Activated CD4-positive, alpha-beta T cell treated with anti-CD3 and anti-CD28 coated beads for 1 hour (primary cell): ENCODE measurements at places on chromosomes 6 and 20.

DNA sequence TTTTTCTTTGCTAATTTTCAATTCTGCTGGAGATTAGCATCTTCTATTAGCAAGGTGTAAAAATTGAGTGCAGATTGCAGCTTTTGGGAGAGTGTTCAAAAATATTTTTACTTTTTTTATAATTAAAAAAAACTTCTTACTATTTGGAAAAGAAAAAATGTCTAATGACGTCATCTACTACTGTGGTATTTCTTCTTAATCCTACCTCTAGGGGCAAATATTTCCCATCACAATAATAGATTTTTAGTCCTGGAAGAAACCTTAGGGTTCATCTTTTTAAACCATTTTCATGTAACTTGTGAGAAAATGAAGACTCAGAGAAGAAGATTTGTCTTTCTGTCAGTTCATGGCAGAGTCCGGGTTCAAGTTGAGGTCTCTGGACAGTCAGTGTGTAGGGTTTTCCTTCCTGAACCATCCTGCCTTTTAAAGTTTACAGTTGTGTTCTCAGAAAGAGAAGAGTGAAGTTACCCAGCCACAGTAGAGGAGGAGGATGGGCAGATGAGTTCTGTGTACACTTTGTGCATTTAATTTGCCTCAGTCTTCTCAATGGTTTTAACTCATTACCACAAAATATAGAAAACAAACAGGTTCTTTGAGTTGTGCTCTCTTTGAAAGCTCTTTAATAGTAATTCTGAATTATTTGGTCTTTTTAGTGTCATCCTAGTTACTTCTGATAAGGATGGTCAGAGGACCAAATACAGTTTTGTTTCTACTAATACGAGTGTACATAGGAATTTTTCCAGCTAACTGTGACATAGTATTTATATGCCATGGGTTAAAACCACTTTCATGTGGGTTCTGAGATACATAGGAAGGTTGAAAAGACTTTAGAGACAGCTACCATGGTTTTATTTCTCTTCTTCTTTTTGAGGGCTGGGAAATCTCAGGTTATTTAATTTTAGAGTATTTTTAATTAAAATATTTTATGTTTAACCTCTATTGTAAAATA, 184.7 kb downstream of the CDKAL1 start:
- no peak for DNase-seq

GRCh38 chr20:62408640-62409039, 1.6 kb upstream of the CABLES2 start:
- no peak for DNase-seq

DNA sequence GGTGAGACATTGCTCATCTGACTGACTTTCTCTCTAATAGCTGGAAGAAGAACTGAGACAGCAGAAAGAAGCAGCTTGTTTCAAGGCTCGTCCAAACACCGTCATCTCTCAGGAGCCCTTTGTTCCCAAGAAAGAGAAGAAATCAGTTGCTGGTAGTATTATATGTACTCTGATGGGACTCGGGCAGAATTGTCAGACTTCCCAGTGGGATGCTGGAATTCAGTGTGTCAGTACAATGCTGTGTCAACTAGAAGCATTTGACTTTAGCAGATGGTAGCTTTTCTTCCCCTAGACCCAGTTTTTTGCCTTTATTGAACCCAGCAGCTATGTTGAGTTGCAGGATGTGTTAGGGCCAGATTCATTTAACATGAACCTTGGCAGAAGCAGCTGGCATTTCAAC, 21.8 kb upstream of the MYLK2 start:
- DNase-seq = no peak

- no peak for DNase-seq
Observed at GRCh38 chr6:119283979-119284545, 65.5 kb downstream of the MAN1A1 start.

DNA sequence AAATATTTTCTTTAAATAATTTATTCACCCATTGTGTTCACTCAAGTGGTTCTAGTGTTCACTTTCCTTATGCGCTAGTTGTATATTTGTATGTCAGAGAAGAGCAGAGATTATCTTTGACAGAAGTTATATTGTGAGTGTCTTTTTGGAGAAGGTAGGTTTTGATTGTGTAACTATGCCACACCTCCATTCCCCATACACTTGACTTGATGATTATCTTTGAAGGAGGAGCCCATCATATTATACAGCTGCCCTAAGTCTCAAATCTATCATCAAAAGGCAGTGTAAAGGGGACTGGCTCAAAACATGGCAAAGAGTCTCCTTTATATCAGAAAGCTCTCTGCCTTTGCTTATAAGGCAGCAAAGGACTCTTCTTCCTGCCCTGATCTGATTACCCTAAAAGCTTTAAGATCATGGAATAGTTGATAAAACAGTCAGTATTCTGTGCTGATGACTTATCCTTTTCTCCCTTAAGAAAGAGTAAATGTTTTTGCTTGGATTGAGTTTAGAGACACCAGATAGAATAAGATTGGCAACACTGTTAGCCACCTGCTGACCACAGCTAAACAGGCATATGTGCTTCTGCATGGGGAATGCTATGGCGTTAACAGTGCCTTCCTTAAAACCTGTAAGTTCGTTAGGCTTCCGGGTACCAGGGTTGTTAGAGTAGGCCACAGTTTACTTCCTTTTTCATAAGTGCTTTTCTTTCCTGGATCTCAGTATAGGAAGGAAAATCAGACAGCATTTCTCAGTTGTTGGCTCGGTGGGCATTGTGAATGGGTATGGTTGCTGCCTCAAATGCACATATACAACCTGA, 22.6 kb downstream of the TOP1 start:
- no peak for DNase-seq

DNA sequence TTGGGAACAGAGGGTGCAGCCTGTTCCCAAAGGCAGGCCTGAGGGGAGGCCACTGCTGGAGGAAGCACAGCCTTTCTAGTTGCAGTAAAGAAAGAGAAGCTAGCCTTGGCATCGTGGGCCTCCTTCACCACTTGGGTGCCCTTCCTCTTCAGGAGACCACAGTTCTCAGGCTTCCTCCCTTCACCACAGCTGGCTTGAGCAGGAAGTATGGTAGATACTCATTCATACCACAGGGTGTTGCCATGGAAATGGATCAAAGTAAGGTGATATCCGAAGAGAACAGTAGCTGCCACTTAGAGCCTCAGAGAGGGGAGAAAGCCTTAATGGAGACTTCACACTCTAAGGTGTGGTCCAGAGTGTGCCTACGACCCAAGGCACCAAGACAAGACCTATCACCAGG, 120.4 kb upstream of the RIPOR2 start:
- DNase-seq = no peak

GRCh38 chr6:53493635-53494025, 51.3 kb downstream of the GCLC start:
- DNase-seq = no peak

DNA sequence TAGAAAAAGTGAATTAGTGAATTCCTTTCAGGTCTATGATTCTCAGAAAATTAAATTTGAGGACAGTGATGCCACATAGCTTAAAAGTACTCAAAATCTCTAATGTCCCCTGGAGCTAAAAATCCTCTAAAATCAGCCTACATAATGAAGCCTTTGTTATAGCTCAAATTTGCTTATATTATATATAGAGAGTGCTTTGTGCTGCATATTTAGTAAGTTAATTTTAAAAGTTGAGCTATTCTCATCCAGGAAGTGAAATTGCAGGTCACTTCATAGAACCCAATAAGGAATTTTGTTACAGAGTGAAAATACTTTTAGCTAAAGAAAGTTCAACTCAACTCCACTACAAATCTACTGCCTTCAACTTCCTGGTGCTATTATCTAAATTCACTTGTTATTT, 507.5 kb upstream of the MAP3K7 start:
- DNase-seq = no peak
